ENCODE measurements at places on chromosomes 6 and 20. TPM values are rescaled to one million over a fixed set of nuclear protein-coding genes. Genes with fewer than 3 reads are reported as not detected.

GRCh38 chr6:57162028-57162427 is 10.1 kb upstream of the BAG2 start:
- no peak for DNase-seq

DNA sequence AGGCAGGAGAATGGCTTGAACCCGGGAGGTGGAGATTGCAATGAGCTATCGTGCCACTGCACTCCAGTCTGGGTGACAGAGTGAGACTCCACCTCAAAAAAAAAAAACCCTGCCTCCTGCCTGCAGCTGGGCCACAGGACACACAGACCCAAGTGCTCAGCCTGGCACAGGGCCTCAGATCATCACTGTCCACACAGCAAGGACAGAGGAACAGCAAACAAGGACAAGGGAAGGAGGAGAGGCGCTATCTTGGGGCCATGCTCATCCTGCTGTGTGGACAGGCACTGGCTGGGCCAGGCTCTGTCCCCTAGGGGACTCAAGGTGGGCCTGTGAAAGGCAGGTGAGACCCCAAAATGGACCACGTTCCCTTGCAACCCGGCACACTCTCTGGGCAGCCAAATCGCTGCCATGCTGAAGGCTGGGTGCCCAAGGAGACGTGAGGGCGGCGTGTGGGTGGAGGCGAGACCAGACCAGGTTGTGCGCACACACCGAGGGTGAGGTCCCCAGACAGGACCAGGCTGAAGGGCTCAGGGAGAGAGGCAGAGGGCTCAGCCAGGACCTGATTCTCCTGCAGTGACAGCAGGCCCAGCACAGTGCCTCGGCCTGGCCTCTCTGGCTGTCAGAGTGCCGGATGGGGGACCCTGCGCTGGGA is 9.1 kb downstream of the UCKL1 start:
- DNase-seq = no peak

GRCh38 chr20:50403565-50404418 is 106.4 kb upstream of the PTPN1 start:
- no peak for DNase-seq

GRCh38 chr20:60785785-60786184 is 466.3 kb upstream of the CDH4 start:
- DNase-seq = no peak

The PEDS1 gene
- total RNA-seq = 32.8 TPM

The STX11 gene
- 9.3 TPM for total RNA-seq

Measured in esophagus squamous epithelium (tissue), 5 donors.